ENCODE measurements at places on chromosomes 7 and 10. TPM values are rescaled to one million over a fixed set of nuclear protein-coding genes. Genes with fewer than 3 reads are reported as not detected.

The CLDN3 gene
- 69.6 TPM for polyA plus RNA-seq

The CC2D2B gene
- polyA plus RNA-seq = 1.8 TPM

The UCN3 gene
- 0.34 TPM for polyA plus RNA-seq

The CFAP69 gene
- polyA plus RNA-seq = 12.4 TPM

The GJD4 gene
- 0.21 TPM for polyA plus RNA-seq

The CREB5 gene
- polyA plus RNA-seq = 11.6 TPM

DNA sequence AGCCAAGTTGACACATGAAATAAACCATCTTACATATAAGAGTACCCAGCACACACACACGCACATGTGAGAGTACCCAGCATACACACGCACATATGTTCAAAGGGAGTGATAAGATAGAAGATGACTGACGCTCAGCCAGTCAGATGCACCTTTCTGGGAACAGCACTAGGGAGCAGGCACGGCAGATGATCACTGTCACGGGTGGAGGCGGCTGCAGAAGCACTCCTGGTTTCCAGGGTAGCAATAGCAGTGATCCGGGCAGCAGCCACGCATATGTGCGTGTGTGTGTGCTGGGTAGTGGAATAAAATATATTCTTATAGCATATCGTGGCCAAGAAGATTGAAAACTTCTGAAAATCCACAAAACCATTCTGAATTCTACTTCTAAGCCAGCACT lies 85.8 kb upstream of the NAMPT start:
- no peak for DNase-seq

DNA sequence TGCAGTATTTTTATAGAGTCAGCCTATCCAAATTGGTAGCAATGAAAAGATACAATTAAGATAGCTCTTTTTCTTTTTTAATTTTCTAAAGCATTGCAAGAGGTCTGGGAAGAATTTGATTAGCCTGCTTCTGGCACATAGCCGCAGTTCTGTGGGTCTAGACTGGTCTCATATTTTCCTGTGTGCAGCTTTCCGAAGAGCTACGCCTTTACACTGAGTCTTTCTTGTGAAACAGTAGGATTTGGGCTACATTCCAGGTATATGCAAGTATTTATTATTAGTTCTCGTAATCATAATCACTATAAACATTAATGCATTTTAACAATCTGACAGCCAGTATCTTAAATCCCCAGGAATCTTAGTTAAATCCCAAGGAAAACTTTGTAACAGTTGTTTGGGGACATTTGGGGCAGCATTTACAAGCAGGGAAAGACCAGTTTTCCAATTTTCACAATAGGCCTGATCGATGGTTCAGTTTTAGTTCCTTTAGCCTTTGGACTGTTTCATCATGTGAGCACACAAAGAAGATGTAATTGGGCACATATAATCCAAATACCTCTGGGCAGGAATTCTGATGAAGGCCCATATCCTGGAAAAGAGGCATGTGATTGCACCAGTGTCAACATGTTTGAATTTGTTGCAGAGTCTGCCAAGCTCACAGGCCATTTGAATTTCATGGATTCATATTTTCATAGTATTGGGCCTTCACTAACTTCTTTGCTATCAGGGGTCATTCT lies 287.3 kb downstream of the INHBA start:
- DNase-seq = no peak

- no peak for DNase-seq
Observed at GRCh38 chr10:124165827-124166226, 72.4 kb upstream of the CHST15 start.

- no peak for DNase-seq
Observed at GRCh38 chr10:102467971-102468438, 16.7 kb upstream of the C10orf95 start.

DNA sequence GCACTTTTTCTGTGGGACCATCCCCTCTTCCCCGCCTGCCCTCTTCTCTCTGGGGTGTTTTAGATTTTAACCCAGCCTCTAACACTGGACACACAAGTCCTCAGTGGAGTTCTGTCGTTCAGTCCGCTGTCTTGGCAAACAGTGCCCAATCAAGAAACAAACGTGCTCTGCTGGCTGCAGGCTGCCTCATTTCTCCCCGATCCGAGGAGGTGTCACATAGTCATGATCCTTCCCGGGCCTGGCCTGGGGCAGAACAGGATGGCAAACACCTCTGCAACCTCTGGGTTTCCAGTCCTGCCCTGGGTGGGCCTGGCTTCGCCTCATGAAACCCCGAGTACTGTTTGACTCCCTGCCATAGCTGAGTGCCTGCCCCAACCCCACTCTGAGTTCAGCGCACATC lies 110.9 kb upstream of the INSYN2A start:
- no peak for DNase-seq

DNA sequence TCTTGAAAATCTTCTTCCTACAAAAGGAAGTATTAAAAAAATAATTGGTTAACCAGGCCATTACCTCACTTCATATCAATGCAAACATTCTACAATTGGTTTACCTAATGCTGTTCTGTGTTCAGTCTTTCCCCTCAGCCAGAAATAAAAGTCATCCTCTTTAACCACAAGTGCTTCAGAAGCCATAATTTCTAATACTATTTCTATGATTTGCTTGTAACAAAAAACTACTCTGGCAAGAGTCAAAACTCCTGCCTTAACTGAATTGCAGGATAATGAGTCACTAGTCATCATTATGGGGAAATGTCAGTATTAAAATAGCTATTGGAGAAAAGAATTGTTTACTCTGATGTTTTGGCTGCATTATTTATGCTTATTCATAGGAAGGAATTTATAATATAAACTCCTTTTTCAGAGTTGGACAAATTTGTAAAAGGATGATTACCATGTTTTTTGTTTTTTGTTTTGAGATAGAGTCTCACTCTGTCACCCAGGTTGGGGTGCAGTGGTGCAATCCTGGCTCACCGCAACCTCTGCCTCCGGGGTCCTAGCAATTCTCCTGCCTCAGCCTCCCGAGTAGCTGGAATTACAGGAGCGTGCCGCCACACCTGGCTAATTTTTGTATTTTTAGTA lies 55.5 kb upstream of the ODAD2 start:
- DNase-seq = no peak

GRCh38 chr7:141275350-141275749 lies 201.5 kb downstream of the TMEM178B start:
- no peak for DNase-seq

GRCh38 chr7:151057506-151057988 lies at the start of gene CDK5:
Gene CDK5, minus strand, starts transcription at chr7:151057897. Its CDS starts 49 bp downstream, at chr7:151057848.
- no peak for DNase-seq

DNA sequence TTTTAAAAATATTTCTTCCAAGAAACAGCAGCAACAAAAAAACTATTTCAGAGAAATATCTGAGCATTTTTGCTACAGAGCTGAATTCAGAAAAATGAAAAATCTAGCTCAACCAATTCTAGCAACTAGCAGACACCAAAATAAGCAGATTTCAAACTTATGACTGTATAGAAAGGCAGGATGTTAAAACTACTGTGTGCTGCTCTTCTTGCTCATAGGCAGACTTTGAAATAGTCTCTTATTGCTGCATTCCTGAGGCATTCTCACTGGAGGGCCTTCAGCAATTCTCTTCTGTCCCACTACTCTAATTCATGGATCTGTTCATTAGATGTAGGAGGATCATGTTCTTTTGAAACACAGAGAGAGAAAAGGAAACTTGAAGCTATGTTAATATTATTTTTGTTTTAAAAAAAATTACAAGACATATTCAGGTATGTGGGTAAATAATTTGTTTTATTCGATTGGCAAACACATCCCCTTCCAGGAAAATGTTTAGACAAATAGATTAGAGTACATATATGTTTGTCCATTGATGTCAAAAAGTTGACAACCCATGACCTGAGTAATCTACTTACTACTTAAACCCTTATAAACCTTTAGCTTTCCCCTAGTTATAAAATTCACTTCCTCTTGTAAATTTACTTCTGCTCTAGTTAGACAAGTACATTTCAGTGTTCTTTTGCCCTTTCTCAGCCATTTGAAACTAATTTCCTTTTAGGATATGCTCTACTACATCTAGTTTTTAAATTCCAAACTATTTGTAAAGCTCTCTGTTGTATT lies 428.2 kb upstream of the POT1 start:
- DNase-seq = no peak

DNA sequence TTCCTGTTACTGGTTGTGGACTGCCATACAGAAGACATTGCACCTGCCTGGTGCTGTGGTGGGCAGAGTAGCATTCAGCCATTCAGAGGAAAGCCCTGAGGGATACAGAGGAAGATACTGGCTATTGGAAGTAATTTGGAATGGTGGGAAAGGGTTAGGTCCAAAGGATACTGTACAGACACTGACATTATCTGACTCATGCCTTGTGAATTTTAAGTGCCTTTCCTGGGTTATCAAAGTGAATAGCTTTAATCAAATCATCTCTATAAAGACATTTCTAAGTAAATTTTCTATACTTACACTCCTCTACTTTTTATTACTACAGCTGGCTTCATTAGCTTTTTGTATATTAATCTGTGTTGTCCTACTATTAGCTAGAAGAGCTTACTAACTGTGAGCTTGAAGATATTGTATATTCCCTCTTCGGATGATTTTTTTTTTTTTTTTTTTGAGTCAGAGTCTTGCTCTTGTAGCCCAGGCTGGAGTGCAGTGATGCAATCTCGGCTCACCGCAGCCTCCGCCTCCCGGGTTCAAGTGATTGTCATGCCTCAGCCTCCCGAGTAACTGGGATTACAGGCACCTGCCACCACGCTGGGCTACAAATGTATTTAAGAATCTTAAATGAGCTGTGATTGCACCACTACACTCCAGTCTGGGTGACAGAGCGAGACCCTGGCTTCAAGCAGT lies 186.5 kb downstream of the ADK start:
- no peak for DNase-seq

GRCh38 chr7:30178748-30179436 lies 44.1 kb downstream of the MTURN start:
- DNase-seq = no peak

DNA sequence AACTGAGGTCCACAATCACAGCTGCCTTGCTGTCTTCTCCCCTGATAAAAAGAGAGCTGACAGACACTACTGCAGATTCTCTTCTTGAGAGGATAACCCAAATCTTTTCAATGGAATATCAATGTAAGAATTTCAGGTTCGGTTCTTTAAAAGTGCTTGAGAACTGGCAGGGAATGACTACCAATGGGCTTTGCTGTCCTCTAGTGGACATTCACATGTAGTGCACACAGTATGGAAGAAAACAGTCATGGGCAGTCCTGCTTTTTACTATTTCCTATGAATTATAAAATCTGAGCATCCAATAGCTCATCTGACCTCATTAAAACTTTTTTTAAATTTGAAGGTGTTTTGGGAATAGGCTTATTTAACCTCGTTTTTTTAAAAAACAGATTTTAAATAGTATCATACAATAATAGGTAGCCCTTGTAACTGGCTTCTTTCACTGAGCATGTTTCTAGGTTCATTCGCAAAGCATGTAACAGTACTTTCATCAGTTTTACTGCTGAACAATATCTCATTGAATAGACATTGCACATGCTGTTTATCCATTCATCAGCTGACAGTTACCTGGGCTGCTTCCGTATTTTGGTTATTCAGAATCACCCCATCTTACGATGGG lies 18.3 kb downstream of the FZD9 start:
- peak; percentile 43 for DNase-seq

DNA sequence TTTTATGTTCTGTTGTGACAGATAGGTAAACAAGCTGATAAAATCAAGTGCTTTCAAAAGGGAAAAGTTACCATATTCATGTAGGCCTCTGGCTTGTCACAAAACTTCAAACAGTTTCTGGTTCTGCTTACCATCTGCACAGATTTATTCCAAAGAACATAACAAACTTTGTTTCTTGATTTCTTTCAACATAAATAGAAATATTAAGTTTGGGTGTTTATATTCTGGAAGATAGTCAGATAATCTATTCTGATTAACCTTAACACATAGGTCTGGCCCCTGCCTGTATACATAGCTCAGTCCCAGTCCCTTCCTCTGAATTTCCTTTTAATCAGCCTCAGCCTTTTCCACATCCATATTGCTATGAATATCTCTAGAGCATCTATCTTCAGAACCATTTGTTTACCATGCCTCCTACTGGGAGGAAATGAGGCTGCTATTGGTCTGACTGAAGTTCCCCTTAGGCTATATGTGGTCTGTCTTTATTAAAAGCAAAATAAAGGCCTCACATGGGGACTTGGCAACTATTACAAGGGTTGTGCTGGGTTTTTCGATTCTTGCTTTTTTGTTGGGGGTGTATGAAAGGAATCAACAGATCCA lies 319.0 kb downstream of the HPSE2 start:
- DNase-seq = no peak

GRCh38 chr7:122255454-122255853 lies 49.1 kb downstream of the FEZF1 start:
- no peak for DNase-seq

DNA sequence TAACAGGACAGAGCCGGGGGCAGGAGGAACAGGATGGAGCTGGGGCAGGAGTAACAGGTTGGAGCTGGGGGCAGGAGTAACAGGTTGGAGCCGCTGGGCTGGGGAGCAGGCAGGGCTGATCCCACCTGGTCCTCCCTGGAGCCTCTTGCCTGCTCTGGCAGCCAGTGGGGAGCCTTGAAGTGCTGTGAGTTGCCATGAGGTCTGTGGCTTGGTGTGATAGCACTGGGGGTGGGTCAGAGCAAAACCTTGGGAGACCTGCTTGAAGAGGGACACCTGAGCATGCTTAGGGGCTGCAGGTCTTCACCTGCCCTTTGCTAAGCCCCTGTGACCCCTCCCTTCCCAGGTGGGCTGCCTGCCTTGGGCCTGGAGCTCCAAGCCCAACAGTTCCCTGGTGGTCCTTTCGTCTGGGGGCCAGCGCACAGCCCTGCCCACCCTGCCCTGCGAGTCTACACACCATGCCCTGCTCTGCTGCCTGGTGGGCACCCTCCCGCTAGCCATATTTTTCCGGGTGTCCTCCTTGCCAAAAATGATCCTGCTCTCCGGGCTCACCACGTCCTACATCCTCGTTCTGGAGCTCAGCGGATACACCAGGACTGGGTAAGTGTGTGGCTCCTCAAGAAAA lies 111.6 kb downstream of the ADCY1 start:
- DNase-seq = no peak

GRCh38 chr10:71312811-71313789 lies 6.0 kb upstream of the SLC29A3 start:
- DNase-seq = no peak

DNA sequence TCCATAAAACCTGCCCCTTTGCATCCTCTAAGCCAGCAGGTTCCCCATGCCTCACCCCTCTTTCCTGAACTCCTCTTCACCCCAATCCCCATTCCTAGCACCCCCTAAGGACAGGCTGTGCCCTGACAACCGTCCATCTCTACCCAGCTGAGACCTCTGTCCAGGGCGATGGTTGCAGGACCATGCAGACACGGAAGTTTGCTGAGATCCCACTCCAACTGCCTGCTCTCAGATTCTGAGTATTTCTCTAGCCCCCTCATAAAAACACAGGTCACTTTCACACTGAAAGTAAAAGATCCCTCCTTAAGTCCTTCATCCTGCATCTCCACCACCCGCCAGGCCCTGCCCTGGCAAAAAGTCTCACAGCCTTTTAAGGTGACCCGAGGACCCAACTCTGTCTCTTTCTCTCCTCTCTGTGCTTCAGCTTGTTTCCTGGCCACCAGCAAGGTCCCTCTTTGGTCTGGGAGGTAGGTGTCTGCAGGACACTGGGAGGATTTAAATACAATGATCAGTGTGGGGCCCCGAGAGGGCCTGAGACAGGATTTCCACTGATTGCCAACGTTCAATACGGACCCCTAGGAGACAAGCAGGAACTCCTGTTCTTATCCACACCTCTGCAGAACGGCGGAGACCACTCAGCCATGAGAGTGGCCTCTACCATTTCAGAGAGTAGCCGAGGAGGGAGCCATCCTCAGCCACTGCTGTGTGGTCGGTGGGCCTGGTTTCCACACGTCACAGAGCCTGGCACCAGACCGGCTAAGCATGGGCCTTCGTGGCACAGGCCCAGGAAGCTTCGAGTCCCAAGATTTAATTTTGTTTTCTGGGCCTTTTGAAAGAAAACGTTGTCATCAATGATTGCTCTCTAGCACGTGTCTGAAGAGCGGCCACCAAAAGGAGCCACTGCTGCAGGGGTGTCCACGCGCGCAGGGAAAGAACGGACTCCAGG lies 27.9 kb downstream of the CALML3 start:
- no peak for DNase-seq
